Nucleus accumbens (tissue), 56 donors: ENCODE measurements at places on chromosomes 11 and 22.

DNA sequence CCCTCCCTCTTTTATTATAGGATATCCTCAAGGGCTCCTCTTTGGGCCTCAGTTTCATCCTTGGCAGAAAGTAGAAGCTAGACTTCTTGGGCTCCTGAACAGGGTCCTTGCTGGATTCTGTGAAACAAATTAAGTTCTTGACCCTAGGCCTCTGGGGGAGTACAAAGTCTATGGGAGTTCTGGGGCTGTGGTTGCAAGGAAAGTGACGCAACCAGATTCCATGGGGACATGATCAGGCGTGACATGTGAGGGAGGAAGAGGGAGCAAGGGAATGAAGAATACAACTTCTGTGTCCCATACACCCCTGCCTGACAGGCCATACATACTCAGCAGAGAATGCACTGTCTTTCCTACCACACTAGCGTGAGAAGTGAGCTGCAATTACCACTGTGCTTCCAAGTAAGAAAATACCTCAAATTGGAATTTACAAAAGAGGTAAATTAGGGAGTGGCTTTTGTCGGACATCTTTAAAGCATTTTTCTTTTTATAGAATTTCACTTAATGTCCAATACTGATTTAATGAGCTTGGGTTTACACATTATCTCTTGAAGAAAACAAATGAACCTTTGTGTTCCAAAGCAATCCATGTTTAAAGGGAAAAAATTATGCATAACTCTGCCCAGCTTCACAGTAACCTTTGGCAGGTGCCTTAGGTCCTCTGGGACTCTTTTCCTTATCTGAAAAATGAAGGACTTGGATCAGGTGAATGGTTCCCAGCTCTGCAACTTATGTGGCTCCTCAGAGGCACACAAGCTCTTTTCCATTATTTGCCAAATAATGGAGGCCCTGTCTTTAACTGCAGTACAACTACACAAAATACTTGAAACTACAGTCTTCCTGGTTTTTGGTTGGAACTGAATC, 38.9 kb downstream of the LIMK2 start:
- DNase-seq, result no peak

- no peak for DNase-seq
Observed at GRCh38 chr11:70731271-70732022, 333.1 kb downstream of the CTTN start.

GRCh38 chr22:48248901-48249455, 1486.5 kb downstream of the TBC1D22A start:
- no peak for DNase-seq

DNA sequence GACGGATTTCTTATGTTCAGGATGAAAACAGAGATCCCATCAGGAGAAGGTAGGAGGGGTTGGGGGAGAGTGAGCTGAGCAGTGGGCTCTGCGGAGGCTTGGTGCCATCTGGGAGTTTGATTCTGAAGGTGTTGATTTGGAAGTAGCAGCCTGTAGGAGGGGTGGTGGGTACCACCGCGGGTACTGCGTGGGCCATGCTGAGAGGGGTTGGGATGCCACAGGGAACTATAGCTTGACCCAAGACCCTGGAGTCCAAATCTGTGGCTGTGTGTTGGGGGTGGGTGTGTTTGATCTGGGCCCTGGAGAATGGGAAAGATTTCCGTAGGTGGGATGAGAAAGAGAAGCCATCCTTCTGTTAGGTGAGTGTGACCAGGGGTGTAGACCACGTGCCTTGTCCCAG, 5.0 kb downstream of the INCENP start:
- no peak for DNase-seq

DNA sequence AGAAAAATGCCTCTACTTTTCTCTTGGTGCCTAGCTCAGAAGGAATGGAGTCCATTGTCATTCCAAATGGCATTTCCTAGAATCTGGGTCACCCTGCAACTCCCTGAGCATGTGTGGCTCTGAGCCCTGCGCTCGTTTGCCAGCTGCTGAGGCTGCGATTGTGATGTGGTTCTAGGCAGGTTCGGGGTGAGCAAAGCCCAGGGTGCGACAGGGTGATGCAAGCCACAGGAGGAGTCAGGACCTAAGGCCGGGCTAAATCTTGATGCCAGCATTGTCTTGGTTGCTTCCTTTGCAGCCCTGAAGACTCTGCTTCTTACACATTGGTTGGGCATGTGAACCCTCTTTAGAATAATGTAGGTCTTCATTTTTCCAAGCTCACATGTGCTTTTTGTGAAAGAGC, 131.0 kb downstream of the MORC2 start:
- DNase-seq, result no peak

GRCh38 chr11:74822170-74822569, 73.5 kb downstream of the RNF169 start:
- no peak for DNase-seq
